ENCODE measurements at places on chromosomes 7 and 10.

GRCh38 chr10:131532745-131533341, 221.3 kb upstream of the TCERG1L start:
- no peak for DNase-seq

GRCh38 chr7:4753598-4754432, 21.6 kb upstream of the AP5Z1 start:
- DNase-seq = no peak

- DNase-seq = no peak
Observed at GRCh38 chr7:130884437-130885417, 150.7 kb upstream of the KLF14 start.

GRCh38 chr7:157312941-157313340, 23.9 kb upstream of the DNAJB6 start:
- DNase-seq = no peak

GRCh38 chr10:6409971-6410643, 170.0 kb downstream of the PRKCQ start:
- no peak for DNase-seq

DNA sequence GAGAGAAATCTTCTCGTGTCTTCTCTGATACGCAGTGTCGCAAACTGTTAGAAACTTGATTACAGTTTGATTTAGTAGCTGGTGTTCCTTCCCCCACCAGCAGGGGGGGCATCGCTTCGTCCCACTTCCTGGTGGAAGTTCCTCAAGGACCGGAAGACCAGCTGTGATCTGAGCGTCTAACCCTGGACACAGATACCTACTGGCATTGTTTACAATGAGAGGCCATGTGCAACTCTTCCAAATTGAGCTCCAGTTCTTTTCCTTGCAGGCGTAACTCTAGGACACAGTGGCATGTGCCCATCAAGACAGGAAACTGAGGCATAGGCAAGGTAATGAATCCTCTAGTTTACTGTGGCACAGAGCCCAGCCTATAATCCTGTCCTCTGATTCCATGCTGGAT, 219.0 kb downstream of the CCDC3 start:
- DNase-seq = no peak

- DNase-seq = no peak
Observed at GRCh38 chr10:45063591-45064231, 63.0 kb downstream of the ZNF22 start.

DNA sequence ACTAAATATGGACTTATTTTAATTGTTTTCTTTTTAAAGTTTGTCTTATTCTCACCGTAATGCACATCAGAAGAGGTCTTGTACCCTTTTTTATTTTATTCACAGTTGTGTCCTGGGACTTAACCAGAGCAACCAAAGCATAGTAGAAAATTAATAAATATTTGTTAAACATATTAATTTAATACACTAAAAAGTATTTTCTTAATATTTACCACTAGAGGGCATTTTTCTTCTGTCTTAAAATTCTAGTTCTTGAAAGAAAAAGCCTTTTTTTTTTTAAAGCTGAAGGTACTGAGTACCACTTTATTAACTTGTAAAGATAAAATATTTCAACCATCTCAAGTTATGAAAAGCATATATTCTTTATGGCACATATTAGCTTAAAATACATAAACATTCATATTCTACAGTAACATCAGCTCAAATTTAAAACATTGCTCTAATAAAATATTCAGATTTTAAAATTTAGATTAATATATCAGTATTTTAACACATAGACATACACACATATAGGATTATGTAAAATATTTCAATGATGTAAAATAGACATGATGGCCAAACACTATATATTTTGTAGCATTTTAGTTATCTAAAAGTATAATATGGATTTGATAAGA, 260.4 kb downstream of the SEMA3A start:
- DNase-seq = no peak

DNA sequence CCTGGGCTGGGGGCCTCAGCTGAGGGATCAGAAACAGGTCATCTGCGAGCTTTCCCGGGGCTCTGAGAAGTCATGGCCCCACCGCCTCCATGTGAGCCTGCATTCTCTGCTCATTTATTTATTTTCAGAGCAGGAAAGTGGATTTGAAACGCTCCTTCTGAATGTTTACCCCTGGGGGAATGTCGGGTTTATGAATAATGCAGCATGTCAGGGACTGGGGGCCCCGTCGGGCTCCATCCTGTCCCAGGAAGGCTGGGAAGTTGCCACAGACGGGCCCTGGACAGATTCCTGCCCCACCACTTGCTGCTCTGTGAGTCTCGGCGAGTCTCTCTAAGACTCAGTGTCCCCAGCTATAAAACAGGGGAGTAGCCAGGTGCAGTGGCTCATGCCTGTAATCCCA, 11.9 kb upstream of the GTF2IRD1 start:
- no peak for DNase-seq

DNA sequence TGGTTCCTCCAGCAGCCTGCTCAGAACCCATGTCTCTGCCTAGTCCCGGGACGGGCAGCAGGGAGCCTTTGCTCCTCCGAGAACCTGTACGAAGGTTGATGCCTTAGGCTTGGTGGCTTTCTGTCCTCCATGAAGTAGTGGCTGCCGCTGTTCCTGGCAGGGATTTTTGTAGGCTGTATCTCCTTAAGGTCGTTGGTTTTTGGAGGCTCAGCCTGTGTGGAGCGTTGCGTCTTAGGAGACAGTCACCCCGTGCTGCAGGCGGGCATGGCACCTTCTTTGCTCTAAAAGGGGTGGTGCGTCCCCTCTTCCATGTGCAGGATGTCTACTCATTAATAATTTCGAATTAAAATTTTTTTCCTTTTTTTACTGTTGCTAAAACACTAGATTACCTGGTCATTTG, 92.5 kb downstream of the TRRAP start:
- no peak for DNase-seq

DNA sequence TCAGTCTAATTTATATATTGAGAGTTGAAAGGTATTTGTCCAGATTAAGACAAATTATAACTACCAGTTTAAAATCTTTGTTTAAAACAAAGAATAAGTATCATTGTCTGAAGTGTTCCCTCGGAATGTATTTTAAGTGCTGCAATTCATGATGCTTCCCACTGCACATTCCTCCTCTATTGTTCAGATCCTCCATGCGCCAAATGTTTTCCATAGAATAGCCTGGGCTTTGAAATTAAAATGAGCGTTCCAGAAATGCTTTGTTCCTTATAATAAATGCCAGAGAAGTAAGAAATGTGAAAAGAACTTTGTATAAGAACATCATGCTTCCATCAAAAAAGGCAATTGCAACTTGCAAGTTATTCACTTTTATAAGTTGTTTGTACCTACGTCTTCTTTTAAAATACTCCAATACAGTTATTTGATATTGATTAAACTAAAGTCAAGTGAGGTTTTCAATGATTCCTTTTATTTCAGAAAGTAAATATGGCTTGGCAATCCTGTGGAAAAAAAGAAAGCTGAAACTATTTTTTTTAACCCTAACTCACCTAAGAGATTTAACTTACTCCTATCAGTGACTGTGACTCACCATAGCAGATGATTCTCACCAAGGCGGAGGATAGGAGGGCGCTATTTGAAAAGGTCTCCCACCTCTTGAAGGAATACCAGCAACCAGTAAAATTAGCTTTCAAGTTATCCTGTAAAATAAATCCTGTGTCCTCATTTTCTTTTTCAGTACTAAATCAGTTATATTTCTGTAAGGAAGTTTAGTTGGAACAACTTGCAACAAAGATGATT, 85.8 kb downstream of the CTNNA3 start:
- no peak for DNase-seq

- no peak for DNase-seq
Observed at GRCh38 chr7:120949393-120949911, 1.1 kb upstream of the ING3 start.

DNA sequence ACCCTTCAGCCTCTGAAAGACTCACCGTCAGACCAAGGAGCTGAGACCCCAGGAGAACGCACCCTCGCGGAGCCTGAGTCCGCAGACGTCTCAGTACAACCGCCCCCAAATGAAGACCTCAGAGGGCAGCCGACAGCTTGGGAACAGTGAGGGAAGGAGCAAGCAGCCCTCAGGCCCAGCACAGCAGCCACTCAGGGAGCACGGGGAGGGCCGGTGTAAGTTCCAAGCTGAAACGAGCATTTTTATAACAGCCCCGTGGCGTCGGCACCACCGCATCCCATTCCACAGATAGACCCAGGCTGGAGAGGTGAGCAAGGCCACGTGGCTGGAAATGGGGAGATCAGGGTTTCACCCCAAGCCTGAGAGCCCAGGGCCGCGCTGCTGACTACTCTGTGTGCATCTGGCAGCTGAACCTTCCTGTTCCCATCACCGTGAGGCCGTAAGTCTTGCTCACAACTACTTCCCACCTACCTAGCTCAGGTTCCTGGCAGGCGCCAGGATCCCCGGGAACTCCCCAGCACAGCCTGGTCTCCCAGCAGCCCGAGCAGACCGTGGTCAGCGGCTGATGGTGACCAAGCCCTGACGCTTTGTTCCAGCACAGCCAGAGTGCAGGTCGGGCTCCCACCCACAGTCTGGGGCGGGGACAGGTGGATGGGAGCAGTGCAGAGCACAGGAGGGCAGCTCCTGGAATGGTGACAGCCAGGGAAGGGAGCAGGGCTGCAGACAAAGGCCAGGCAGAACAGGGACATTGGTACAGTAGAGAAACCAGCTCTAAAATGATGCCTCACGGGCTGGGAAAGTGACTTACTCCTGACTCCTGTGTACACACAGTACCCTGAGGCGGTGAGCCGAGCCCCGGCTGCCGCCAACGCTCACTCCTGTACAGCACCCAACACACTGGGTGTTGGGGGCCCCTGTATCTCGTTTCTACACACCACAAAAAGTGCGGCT, 6.1 kb upstream of the NOM1 start:
- DNase-seq = no peak

GRCh38 chr10:818526-819220, 112.8 kb downstream of the LARP4B start:
- no peak for DNase-seq

- no peak for DNase-seq
Observed at GRCh38 chr7:84248267-84248666, 53.7 kb upstream of the SEMA3A start.

- DNase-seq = no peak
Observed at GRCh38 chr10:132162021-132162531, 24.7 kb upstream of the DPYSL4 start.

- no peak for DNase-seq
Observed at GRCh38 chr7:134395604-134396003, 63.3 kb downstream of the AKR1B1 start.

GRCh38 chr10:56317603-56318002, 43.5 kb downstream of the ZWINT start:
- DNase-seq = no peak

- no peak for DNase-seq
Observed at GRCh38 chr7:92695308-92696261, 105.4 kb upstream of the FAM133B start.

DNA sequence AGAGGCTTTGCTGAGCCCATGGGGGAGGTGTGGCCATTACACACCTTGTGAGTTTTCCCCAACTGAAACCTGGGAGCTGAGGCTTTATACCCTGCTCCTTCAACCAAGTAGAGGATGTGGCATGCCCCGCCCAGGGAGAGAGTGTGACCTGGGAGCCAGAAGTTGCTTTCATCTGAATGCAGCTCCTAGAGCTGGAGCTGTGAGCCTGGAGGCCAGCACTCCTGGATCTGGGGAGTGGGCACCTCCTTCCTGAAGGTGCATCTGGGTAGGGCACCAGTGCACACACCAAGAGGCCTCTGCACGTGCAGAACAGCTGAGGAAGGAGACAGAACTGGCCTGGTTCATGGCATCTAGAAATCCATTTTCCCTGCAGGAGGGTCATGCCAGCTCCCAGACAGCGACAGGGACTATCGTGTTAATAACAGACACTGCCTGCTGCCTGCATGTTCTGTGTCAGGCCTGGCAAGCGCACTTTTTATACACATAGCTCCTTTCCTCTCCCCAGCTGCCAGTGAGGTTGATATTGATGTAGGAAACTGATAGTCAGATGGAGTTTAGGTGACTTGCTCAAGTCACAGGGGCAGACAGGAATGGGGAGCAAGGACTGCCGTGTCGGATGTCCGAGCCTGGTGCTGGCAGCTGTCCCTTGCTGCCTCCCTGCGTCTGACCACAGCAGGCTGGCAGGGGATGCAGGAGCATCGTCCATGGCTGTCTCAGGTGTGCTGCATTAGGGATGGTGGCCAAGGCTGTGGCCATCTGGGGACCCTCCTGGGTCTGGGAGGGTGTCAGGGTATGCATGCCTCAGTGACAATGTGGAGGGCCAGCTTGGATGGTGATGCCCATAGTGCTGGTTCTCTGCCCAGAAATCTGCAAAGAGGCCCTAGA, 189.9 kb upstream of the CXCL12 start:
- DNase-seq = no peak

DNA sequence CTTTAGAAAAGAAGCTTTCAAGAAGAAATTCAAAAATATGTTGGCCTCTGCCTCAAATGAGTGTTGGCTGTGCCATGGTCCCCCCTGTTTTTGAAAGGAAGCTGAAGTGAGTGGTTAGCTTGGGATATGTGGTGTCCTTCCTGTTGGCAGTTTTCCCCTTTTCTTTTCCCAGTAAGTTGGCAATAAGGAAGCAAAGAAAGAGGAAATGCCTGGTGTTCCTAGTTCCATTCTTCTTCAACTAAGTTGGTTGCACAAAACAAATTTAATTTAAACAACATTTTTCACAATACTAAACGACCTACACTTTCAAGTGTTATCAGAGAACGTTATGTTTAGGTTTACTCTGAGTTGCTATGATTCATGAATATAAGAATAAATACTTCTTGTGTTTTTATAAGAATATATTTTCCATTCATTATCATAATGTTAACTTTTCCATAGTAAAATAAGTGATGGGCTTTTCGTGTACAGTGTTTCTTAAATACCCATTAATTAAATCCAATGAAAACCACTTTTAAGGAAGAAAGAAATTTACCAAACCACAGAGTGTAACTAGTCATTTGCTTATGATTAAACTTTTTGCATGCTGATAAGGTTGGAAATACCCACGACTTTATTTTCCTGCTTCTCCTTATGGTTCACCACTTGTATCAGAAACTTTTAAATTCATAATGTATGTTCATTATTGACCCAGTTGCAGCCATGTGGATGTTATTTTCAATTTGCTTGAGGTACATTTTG, 7.7 kb downstream of the HDAC9 start:
- DNase-seq = no peak

GRCh38 chr7:7640221-7641128, at the start of gene UMAD1:
Gene UMAD1 (plus strand): TSS chr7:7640752. CDS start chr7:7673372, 32,620 bp downstream.
- peak; percentile 96 for DNase-seq

- no peak for DNase-seq
Observed at GRCh38 chr10:105128111-105128510, 487.0 kb downstream of the SORCS3 start.
